ENCODE measurements at places on chromosomes 11 and 22. TPM values are rescaled to one million over a fixed set of nuclear protein-coding genes. Genes with fewer than 3 reads are reported as not detected.

The EML3 gene
- 10.5 TPM for total RNA-seq

The FAM180B gene
- not detected for total RNA-seq

The SHISAL1 gene
- total RNA-seq: 0.07 TPM

The RIMBP3C gene
- total RNA-seq: 1.2 TPM

Measured in M059J (cell line).